Fibroblast of skin of right quadriceps (primary cell): ENCODE measurements at places on chromosomes 3 and 15.

DNA sequence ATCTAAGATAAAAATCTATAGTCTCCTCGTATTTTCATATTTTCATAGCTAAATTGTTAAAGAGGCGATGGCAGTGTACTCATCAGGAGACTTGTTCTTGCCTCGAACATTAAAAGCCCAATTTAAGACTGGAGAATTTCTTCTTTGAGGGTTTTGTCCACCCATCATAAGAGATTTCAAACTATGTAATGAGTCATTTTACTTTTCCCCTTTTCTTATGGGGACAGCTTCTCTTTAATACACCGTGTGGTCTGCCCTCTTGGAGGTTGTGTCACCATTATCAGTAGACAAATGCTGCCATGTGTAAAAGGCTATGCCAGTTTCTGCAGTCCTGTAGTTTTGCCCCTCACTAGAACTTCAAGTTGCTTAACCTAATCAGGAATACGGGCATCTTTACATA is 16.9 kb downstream of the TGFBR2 start:
- peak; percentile 48 for DNase-seq

GRCh38 chr3:17367171-17367570 is 375.3 kb downstream of the TBC1D5 start:
- DNase-seq: peak; percentile 25

- DNase-seq: no peak
These were observed 8.5 kb downstream of the MYO5C start for GRCh38 chr15:52287114-52287513.

DNA sequence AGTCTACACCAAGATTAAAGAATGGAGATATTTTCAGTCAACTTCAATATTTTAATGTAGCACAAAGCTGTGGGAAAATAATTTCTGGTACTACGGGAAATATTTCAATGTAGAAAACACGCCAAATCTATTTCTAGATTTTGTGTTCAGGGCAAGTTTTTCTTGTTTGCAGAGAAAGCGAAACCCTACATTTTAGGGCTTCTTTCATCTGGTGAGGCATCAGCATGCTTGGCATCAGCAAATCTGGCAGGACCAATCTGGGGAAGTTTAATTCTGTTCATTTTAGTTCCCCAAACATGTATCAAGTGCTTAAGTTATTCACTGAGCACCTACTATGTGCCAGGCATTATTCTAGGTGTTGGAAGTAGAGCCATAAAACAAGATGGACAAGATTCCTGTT is 30.3 kb downstream of the CLRN1 start:
- DNase-seq: no peak
